ENCODE measurements at places on chromosomes 5 and 9.

DNA sequence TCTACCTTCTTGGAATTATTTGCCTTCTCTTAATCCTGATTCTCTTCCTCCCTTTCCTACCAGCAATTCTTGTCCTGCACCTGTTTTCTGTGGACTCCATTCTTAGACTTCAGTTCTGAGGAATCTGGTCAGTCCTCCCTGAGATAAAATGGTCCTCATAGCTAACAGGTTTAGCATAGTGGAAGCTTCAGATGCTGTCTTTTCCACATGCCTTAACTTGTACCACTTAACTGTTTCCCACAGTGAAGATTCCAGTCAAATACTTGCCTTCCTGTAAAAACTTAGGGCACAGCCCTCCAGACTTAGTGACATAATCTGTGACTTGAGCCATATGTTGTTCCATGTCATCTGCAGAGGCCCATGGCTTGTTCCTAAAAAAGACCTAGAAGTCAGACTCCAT, 261.3 kb downstream of the CWC27 start:
- DNase-seq: no peak

GRCh38 chr5:67425514-67425913, 228.9 kb upstream of the CD180 start:
- no peak for DNase-seq

DNA sequence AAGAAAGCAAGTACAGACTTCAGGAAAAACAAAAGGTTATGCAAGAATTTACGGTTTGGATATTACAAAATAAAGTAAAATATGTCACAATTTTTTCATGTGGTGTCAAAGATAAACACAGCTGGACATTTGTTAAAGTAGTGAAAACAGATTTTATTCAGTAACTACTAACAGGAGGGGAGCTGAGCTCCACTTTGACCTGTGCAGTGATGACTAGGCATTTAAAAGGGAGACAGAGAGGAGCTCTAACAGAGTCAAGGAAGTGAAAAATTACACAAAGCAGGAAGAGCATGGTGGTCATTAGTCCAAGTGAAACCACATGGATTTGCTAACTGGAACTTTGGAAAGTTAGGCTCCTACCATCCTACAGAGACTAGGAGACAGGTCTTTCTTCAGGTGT, 263.6 kb upstream of the PCSK5 start:
- DNase-seq: no peak

- DNase-seq: no peak
Measured at GRCh38 chr5:124895236-124895635, 148.8 kb upstream of the ZNF608 start.

GRCh38 chr9:4425319-4426045, 64.8 kb upstream of the SLC1A1 start:
- DNase-seq: no peak

- DNase-seq: no peak
Measured at GRCh38 chr9:84736081-84736480, 66.6 kb downstream of the NTRK2 start.

DNA sequence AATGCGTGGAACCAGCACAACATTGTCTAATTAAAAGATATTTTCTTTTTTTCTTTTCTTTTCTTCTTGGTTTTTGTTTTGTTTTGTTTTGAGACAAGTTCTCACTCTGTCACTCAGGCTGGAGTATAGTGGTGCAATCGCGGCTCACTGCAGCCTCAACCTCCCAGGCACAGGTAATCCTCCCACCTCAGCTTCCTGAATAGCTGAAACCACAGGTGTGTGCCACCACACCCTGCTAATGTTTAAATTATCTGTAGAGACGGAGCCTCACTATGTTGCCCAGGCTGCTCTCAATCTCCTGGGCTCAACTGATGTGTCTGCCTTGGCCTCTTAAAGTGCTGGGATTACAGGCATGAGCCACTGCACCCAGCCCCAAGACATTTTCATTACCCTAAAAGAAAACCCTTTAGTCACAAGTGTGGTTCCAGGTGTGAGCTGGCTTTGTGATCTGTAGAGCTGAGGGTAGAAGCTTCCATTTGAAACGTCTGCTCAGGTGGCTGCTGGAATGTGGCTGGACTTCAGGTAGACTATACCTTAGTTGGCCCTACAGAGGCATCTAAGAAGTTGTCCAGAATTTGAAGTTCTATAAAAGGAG, 19.1 kb upstream of the NEK6 start:
- DNase-seq: no peak

- no peak for DNase-seq
Measured at GRCh38 chr9:72883875-72884274, 69.0 kb downstream of the ALDH1A1 start.

DNA sequence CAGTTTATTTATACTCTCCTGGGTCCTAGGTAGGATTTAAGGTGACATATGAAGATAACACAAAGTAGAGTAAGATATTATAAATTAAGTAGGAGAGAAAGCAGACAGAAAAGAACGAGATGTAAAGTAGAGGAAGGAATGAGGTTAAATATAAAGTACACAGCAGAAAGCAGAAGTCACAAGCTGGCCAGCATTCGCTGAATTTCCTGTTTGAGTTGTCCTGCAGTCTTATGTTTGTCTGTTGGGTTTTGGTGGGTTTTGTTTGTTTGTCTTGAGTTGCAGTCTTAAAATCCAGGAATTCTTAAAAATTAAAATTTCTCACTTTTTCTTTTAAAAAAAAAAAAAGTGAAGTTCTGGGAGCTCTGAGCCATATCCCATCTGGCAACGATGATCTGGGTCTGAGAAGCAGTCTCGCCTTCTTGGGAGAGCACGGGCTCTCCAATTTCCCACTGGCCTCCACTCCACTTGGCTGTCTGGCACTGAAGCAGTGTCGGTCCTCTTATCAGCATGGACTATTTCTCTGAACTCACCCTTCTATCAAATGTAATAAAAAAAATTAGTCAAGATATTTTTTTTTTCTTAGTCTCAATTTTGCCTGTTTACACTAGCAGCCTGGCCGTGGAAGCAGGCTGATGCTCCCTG, 2.0 kb downstream of the S100Z start:
- DNase-seq: no peak

GRCh38 chr9:108163321-108164005, 673.9 kb upstream of the KLF4 start:
- DNase-seq: no peak

DNA sequence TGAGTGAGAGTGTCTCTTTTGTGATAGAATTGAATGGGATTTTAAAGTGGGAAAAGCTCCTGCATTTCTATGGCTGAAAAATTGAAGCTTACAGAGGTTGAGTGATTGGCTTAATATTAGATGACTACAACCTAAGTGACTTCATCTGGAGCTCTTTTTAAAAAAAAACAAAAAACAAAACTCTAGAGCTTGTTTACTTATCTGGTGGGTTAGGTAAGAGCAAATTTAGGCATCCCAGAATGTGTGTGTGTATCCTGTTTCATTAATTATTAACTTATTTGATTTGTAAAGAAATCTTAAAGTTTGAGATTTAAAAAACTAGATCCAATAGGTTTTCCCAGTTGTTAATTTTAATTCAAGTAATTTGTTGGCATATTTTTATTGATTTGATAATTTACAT, 60.1 kb downstream of the SCAMP1 start:
- no peak for DNase-seq

DNA sequence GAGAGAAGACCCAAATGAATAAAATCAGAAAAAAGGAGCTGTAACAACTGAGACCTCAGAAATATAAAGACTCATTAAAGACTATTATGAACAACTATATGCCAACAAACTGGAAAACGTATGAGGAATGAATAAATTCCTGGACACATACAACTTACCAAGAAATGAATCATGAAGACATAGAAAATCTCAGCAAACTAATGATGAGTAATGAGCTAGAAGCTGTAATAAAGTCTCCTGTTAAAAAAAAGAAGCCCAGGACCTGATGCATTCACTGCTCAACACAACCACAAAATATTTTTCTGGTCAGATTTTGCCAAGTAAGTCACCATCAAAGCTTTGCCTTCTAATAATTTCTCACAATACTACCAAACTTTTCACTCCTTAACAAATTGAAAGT, 666.7 kb downstream of the LRRC70 start:
- no peak for DNase-seq

DNA sequence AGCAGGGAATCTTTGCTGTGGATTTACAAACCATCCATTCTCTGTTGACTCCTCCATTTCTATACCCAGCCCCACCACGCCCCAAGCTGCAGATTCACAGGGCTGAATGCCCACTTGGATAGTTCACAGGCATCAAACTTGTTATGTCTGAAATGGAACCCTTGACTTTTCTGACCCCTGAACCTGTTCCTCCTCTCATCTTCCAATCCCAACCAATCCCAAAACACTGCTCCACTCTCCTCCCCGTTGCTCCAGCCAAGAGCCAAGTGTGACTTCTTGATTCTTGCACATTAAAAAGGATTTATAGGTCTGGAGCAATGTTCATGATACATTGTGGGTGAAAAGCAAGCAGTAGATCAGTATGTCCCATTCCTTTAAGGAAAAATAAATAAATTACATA, 145.6 kb downstream of the DAB2IP start:
- no peak for DNase-seq

DNA sequence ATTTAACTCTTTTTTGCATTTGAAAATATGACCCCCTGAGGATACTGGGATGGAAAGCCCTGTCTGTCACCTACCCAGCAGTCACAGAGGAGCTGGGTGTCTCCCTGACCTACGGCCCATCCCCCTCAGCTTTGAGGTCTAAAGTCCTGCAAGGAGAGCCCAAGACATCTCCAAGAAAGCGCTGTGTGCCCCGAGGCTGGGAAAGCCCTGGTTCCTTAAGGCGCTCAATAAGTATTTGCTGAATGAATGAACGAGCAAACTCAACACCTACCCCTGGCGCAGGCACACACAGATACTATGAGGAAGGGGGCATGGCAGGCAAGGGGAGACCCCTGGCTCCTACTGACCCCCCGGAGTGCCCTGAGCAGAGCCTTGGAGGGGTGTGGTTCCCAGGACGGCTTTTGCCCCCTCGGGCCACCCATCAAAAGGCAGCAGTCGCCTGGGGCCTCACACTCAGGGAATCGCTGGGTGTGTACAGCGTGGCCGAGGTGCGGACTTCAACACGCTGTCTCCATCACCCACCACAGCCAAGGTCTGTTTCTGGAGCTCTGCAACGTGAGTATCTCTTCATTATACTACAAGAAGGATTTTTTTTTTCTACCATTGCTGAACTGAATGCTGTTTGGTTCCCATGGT, 211.6 kb downstream of the ERCC6L2 start:
- DNase-seq: no peak

GRCh38 chr5:10585518-10585915, 21.6 kb downstream of the ANKRD33B start:
- DNase-seq: no peak

- no peak for DNase-seq
Measured at GRCh38 chr5:32581010-32581785, 4.2 kb upstream of the SUB1 start.

- DNase-seq: no peak
Measured at GRCh38 chr5:16920109-16920816, 15.8 kb downstream of the MYO10 start.

DNA sequence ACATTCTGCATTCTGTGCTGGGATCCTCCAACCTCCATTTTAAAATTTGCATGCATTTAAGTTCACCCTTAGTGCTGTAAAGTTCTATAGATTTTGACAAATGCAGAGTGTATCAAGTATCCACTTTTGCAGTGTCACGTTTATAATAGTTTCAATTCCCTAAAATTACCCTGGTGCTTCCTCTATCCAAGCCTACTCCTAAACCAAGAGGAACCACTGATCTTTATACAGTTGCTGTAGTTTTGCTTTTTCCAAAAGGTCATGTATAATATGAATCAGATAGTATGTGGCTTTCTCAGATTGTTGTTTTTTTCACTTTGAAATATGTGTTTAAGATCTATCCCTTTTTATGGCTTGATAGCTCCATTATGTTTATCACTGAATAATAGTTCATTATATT, 468.4 kb upstream of the CDH6 start:
- DNase-seq: no peak

- no peak for DNase-seq
Measured at GRCh38 chr9:124254261-124254682, 3.5 kb upstream of the NEK6 start.

DNA sequence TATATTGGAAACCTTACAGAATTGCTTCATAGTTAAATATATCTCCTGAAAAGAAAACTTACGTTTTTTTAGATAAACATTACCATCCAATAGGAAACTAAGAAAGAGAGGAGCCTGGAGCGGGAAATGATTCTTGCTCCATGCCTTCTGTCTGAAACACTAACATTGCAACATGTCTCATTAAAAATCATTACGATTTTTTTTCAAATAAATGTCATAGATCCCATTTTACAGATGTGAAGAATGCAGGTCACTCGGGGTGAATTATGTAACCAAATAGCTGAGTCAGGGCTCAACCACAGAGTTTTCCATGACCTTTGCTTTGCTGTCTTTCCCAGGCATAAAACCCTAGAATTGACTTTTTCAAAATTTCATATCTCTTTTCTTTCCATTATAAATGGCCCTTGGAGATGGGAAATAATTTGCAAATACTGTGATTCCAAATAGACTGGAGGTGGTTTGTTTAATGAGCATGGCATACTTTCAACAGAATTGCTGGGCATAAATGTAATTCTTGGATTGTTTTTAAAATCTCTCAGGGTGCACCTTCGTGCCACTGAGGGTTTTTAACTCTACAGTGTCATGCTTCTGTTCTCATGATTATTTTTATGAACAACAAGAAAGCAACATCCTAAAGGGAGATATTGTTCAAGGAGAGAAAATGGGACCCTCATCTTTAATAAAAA, 302.8 kb downstream of the EBF1 start:
- DNase-seq: no peak

DNA sequence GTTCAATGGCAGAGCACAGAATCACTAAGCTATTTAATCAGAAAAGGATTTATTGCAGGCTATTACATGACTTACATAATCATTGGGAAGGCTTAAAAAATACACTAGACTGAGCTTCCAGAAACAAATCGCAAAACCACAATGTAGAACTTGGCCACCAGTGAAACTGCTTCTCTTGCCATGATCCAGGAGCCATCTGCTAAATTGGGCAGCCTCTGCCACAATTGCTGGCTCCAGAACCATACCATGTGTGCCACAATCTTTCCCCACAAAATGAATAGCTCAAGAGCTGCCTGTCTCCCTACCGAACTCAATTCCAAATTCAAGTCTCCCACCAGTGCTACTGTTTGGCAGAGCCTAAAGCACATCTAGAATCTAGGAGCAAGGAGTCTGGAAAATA, 9.8 kb upstream of the ERAP1 start:
- no peak for DNase-seq

- no peak for DNase-seq
Measured at GRCh38 chr9:99533421-99533820, 288.3 kb upstream of the NR4A3 start.
